ENCODE measurements at places on chromosomes 2 and 18.
A peak's percentile ranks its signal among the peaks of the same experiment; 100 is the strongest.

DNA sequence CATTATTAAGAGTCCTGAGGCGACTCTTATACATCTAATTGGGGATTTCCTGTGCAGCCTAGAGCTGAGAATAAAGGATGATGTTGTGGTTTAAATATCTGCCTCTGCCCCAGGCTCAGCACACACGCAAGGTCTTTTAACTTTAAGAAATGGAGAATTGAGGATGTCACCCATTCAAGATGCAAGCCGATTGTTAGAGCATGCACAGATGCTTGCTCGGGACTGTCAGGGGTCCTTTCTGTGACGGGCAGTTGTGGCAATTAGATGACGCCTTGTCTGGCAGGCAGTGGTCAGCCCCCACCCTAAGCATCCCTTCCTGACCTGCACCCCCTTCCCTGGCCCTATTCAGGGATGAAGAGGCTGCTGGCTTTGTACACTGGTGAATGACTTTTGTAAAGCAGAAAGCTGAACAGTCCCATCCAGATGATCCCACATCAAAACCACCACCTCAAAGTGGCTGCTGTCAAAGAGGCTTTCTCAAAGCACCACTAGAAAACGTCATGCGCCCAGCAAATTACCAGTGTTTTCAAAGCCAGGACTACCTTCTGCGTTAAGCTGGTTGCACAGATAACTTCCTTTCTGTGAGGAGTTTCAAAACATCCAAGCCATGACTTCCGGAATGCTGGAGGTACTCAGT lies 23.7 kb downstream of the FAM178B start:
- DNase-seq, result peak; percentile 89

GRCh38 chr18:48817021-48817461 lies 133.7 kb downstream of the SMAD7 start:
- no peak for DNase-seq

- no peak for DNase-seq
These were observed 154.5 kb downstream of the RPIA start for GRCh38 chr2:88845772-88846661.

DNA sequence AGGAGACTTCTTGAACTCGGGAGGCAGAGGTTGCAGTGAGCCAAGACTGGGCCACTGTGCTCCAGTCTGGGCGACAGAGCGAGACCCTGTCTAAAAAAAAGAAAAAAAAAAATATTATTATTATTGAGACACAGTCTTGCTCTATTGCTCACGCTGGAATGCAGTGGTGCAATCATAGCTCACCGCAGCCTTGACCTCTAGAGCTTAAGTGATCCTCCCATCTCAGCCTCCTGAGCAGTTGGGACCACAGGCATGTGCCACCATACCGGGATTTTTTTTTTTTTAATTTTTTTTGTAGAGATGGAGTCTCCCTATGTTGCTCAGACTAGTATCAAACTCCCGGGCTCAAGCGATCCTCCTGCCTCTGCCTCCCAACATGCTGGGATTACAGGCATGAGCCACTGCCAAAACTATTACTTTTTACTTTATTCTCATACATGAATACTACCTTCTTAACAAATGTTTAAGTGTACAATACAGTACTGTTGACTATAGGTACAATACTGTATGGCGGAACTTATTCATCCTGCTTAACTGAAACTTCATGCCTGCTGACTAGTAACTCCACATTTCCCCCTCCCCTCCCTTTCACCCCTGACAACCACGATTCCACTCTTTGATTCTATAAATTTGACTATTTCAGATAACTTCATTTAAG lies 15.5 kb downstream of the FBXO11 start:
- no peak for DNase-seq

GRCh38 chr2:119339562-119339923 lies 27.1 kb downstream of the C2orf76 start:
- DNase-seq, result no peak

- DNase-seq, result no peak
These were observed 1284.9 kb upstream of the LRRTM1 start for GRCh38 chr2:81589406-81589805.

- DNase-seq, result no peak
These were observed 2.0 kb upstream of the AQP4 start for GRCh38 chr18:26867471-26867870.

DNA sequence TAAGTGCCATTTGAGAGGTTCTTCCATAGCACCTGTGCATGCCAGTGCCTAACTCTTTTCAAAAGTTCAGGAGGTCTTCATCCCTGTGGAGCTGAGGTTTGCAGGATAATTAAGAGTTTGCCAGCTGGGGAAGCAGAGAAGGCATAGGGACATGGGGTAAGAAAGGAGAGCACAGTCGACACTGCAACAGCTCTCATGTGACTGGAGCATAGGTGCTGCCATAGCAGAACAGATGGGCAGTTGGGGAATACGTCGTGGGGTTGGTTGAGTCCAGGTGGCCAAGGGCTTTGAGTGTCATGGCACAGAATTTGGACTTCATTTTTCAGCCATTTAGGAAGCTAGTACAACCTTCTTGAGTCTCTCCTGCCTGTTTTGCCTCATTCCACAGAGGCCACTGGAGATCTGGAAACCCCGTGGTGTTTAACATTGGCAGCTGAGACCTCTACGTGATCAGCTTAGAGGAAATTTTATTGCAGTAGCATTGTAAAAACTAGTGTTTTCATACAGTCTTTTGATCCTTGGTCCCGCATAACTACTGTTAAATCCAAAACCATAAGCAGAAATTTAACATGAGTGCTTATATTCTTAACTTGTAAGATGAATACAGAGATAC lies 65.1 kb downstream of the CRIM1 start:
- no peak for DNase-seq

- DNase-seq, result no peak
These were observed 963 bp upstream of the MRPL44 start for GRCh38 chr2:223956300-223956699.

- DNase-seq, result no peak
These were observed 232.9 kb upstream of the TANK start for GRCh38 chr2:160927324-160927723.

- DNase-seq, result no peak
These were observed 16.9 kb downstream of the MYO7B start for GRCh38 chr2:127552336-127552735.

GRCh38 chr18:26656944-26657536 lies 108.7 kb upstream of the KCTD1 start:
- DNase-seq, result no peak

GRCh38 chr2:153710128-153710527 lies 161.6 kb upstream of the GALNT13 start:
- no peak for DNase-seq

- DNase-seq, result no peak
These were observed 36.7 kb downstream of the RMC1 start for GRCh38 chr18:23539911-23540525.

DNA sequence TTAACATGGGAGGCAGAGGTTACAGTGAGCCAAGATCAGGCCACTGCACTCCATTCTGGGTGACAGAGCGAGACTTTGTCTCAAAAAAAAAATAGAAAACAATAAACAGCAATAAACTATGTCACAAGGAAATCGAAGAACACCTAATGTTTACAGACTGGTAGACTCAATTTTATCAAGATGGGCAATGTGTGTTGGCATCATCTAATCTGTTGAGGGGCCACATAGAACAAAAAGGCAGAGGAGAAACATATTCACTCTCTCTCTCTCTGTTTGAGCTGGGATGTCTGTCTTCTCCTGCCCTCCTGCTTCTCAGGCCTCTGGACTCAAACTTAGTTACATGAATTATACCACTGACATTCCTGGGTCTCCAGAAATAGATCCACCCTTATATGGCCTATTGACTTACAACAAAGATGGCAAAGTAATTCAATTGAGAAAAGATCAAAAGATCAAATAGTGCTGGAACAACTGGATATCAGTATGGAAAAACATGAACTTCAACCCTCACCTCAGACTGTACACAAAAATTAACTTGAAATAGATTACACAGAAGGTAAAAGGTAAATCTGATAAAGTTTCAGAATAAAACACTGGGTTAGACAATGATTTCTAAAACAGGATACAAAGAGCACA lies 703.8 kb upstream of the CRIM1 start:
- no peak for DNase-seq

All from CD4-positive, alpha-beta T cell treated with Interleukin-17A for 1 hour (primary cell).